ENCODE measurements at places on chromosomes 1 and 21.

GRCh38 chr1:180530501-180530900 is 28.1 kb upstream of the ACBD6 start:
- no peak for DNase-seq

DNA sequence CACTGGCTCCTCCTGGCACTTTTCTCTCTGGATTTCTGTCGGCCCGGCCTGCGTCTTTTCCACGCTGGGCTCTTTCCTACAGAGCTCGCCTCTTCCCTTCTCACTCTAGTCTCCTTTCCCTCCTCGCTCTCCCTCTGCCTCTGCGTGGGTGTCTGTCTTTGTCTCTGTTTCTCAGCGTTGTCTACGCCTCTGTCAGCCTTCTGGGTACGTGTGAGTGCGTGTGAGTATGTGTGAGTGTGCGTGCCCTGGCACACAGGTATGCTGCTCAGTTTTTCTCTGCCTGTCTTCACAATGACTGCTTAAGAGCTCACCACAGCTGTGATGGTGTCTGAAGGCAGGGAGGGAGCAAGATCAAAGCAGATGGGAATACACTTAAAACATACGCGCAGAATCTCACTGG is 77.7 kb downstream of the KIRREL1 start:
- no peak for DNase-seq

GRCh38 chr1:117067533-117068370 is 7.6 kb downstream of the TTF2 start:
- no peak for DNase-seq

DNA sequence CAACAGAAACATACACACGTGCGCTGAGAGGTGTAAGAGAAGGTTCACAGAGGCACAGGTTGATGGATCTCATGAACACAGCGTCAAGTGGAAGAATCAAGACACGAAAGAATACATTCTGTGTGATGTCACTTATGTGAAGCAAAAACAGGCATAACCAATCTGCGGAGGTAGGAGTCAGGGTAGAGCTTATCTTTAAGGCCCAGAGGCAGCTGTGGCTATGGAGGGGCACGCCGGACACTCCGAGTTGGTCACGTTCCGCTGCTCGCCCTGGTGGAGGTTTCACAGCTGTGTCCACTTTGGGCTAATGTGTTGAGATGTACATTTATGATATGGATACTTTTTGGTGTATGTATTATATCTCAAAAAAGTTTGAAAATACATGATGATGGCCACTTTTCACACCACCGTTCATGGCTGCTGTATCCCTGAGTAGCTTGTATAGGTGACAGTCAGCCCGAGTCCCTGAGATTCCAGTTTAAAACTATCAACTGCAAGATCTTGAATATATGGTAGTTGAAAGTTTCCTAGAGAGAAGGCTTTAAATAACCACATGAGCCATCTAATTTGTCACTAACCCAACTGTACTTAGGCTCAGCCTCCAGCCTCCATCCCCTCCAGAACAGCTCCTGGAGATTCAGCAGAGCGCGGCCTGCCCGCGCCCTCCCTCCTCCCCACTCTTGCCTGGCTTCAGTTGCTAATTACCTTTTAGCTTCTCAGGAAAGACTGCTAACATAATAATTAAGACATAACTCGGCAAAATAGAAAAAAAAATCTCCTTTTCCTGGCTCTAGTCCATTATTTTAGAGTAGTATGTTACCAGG is 6.7 kb upstream of the ADARB1 start:
- DNase-seq, result no peak

DNA sequence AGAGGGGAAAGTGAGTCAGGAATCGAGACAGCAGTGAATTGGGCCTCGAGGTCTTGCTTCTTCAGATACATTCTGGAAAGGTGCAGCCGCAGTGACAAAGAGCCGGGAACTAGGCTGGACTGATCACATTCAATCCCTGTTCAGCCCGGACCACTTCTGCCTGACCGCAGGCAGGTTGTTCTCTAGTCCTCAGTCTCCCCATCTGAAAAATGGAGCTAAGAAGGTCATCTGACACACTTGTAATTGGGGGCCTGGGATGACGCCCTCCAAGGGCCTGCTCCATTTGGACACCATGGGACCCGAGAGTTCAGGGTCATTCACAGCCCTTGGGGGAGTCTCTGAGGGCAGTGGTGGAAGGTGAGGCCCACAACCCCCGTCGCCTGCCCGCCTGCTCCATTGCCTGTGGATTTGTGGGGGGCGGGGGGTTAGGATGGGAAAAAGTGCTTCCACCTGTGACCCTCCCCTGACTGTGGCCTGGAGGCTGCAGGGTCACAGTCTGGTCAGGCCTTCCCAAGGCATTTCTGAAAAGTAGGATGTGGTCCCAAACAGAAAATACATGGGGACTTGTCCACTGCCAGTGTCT is 87.9 kb upstream of the CSF3R start:
- DNase-seq, result no peak

DNA sequence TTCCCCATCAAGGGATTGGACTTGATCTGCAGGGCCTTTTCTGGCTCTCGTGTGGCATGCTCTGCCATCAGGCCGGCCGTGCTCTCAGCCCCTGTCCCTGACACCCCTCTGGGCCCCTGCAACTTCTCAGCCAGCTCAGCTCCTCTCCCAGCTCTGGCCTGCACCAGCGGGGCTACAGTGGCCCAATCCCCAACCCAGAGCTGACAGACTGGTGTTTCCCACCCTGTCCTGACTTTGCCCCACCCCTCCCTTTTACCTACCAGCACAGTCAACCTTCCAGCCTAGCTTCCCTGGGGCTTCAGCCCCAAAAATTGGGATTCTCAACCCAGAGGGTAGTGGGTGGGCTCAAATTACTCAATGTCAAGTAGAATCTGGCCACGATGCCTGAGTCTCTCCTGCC is 149.3 kb downstream of the SYF2 start:
- DNase-seq, result no peak

- DNase-seq, result no peak
These were observed 66.3 kb downstream of the CNST start for GRCh38 chr1:246632281-246633168.

- no peak for DNase-seq
These were observed 6.7 kb downstream of the C1orf115 start for GRCh38 chr1:220696863-220697231.

DNA sequence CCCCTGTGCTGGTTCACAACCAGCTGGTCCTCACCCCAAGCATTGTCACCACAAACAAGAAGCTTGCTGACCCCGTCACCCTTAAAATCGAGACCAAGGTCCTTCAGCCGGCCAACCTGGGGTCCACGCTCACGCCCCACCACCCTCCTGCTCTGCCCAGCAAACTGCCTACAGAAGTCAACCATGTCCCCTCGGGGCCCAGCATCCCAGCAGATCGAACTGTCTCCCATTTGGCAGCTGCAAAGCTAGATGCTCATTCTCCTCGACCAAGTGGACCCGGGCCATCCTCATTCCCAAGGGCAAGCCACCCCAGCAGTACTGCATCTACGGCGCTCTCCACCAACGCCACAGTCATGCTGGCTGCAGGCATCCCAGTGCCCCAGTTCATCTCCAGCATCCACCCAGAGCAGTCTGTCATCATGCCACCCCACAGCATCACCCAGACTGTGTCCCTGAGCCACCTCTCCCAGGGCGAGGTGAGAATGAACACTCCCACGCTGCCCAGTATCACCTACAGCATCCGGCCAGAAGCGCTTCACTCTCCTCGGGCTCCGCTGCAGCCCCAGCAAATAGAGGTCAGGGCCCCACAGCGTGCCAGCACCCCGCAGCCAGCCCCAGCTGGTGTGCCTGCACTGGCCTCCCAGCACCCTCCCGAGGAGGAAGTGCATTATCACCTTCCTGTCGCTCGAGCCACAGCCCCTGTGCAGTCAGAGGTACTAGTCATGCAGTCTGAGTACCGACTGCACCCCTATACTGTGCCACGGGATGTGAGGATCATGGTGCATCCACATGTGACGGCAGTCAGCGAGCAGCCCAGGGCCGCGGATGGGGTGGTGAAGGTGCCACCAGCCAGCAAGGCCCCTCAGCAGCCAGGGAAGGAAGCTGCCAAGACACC is 40.6 kb downstream of the ZBTB17 start:
- DNase-seq, result no peak

DNA sequence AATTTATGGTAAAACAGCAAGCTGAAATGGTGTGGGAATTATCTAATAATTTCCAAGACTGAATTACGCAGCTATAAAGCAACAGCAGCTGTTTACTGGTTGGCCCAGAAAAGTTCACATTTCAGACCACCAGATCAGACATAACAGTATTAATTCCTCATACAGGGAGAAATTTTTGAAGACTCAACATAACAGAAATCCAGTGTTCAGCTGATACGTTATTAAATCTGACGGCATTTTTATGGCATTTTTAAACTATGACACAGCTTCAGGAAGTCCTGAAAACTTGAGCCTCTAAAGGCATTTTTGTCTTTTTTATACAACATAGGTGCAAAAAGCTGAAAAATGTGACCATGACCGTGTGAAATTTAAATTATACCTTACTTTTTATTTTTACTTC is 91.2 kb downstream of the APP start:
- no peak for DNase-seq

DNA sequence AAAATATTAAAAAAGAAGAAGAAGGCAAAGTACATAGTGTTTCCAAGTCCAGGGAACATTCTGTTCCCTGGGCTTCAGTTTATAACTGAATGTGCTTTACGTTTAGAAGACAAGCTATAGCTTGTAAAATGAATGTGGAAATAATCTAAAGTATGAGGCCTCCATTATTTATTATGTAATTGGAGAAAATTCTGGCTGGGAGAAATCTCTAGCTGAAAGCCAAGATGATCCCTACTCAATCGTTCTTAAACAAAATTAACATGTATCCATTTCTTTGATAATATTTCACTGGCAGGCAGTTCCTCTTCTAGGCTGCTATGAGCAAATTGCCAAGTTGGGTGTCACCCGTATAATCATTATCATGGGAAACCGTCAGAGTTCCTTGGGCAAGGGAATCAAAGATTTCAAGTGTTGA is 52.2 kb upstream of the ETS2 start:
- DNase-seq, result no peak

DNA sequence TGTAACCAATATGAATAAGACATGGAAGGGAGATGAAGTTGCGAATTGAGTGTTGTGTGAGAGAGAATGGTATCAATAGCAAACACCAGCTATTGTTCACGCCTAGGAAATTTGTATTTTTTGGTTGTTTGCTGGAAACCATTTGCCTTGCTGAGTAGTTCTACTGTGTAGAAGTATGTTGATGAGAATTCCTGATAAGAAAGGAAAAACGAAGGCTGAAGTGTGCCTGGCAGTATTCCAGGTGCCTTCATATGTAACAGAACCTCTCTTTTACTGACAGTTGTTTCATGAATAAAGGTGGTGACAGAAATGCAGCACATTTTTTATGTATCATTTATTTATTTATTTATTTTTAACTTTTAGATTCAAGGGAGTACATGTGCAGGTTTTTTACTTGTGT is 79.5 kb downstream of the SDCCAG8 start:
- DNase-seq, result no peak

DNA sequence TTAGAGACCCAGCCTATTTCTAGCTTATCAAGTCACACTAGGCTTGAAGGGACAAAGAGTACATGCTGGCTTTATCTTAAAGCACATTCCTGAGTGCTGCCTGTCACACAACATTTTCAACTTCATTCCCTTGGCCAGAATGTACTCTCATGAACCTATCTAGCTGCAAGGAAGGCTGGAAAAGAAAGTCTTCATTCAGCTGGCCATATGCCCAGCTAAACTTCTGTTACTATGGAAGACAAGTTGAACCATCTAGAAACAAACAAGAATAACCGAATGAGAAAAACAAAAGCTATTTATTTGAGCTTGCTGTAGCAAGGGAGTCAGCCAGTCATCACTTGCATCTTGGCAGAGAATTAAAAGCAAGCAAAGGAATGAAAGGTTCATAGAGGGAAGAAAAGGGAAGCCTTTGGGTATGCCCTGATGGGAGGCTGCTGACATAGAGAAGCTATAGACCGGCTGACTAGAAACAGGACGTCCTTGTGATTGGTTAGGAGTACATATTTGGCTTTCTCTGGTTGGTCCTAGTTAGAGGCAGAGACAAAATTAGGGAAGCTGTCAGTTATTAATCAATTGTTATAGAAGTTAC is 108.4 kb downstream of the NEK7 start:
- DNase-seq, result no peak

- peak; percentile 24 for DNase-seq
These were observed 25.3 kb upstream of the OVAAL start for GRCh38 chr1:180533266-180533987.
